RCC 7860 (cell line): ENCODE measurements at places on chromosomes 4 and X.
A peak's percentile ranks its signal among the peaks of the same experiment; 100 is the strongest.

GRCh38 chrX:116872931-116873330 is 410.2 kb upstream of the CT83 start:
- DNase-seq: no peak

GRCh38 chr4:126755506-126755905 is 877.3 kb upstream of the INTU start:
- DNase-seq: no peak

DNA sequence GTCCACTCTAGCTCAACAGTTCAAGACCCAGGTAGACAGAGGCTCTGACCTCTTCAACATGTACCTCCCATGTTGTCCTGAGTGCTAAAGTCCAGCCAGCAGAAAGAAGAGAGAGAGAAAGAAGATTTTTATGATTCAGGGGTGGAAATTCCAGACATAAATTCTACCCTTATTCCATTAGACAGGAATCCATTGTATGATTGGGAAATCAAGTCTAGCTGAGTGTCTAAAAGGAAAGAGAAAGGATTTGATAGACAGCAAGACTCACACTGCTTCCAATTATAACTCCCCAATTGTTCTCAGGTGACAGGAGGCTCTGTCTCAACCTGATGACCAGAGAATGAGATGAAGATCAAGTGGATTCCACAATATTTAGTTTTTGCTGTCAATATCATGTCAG is 27.9 kb upstream of the PGM2 start:
- no peak for DNase-seq

DNA sequence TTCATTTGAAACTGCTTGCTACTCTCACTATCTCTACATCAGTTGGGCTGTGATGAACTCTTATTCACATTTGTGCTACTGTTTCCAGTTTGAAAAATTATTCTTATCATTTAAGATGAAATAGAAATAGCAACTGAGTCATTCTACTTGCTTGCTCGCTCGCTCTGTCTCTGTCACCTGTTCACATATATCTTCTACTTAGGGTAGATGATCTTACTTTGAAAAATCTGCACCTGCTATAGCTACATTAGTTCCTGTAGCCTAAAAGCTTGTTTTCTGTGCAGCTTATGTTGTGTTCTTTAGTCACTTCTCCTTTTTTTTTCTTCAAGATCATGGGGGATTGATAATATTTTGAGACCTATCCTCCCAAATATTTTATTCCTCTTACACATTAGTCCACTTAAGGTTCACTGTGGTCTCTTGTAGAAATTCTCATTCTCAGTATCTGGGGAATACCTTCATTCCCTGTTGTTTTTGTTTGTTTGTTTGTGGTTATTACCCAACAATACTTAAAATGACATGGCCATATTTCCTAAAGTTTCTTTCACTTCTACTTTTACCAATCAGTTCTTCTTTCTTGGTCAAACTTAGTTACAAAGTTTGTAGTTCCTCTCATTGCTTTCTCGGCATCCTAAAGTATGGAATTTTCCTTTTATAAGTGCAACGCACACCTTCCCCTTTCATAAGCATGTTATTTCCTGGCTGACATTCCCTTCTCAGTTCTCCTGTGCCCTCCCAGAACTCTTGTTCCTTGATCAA is 36.5 kb downstream of the CLCN5 start:
- no peak for DNase-seq

- no peak for DNase-seq
These were observed 91.0 kb downstream of the ARHGAP24 start for GRCh38 chr4:85565761-85566480.

DNA sequence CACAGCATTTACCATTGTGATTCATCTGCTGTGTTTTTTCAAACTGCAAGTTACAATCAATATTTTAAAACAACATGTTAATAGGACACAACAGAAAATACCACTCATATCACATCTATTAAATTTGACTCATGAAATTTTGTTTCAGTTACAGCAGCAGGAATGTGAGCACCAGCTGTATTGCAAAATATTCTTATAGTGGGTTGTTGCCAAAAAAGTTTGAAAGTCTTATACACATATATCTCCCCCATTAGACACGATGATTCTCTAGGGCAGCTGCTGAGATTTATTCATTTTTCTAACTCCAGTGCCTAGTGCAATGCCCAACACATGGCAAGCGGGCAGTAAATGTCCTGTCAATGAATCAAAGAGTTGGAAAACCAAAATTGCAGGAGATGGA is 26.6 kb upstream of the NKX3-2 start:
- DNase-seq: no peak

DNA sequence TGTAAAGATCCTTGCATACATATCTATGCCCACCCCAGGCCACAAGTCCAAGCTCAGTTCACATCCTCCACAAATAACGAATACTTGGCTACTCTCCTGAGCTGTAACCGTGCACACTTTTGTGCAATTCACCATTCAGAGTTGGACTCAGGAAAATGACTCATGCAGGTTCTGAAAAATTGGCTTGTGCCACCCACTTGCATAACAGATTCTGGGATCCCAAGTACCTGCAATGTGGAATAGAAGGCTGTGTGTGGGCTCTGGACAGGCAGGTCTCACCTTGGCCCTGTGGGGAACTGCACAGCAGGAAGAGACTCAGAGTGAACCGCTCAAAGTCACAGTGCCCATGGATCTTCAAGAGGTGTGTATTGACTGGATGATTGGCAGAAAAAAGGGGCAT is 502.7 kb downstream of the PACRGL start:
- DNase-seq: no peak

GRCh38 chrX:140064993-140065392 is 99.7 kb upstream of the CXorf66 start:
- DNase-seq: no peak

- DNase-seq: no peak
These were observed 187.5 kb downstream of the QDPR start for GRCh38 chr4:17324386-17324830.

GRCh38 chrX:6386837-6387236 is 148.1 kb downstream of the VCX3A start:
- DNase-seq: no peak

- DNase-seq: no peak
These were observed 8.5 kb downstream of the PITX2 start for GRCh38 chr4:110614173-110614963.

DNA sequence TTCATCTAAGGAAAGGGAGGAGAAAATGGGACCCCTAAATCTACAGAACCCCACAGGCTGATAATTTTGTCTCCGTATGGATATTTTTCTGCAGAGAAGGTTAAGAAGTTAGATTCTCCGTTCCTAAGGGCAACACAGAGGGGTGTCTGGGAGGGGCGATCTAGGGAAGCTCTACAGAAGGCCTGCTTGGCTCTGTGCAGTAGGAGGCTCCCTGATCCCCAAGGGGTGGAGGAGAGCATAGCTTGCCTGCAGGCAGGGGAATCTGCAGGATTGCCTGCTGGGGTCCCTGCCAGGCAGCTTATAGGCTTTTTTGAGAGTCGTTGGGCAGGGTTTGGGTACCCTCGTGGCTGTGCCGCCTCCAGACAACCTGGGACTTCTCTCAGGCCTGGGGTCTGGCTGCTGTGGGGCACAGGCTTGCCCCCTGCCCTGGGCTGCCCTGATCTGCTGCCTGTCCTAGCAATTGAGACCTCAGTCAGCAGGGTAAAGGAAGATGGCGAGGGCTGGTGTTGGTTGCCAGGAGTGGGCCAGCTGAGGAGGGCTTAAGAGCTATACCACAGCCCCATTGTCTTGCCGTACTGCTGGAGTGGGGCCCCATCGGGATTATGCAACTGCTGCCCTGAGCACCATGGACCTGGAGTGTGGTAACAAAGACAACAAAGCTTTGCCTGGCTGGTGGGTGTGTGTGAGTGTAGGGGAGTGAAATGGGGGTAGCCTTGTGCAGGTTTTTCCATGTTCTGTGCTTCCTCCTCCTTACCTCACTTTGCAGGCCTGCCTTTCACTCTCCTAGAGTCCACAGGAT is 74.1 kb downstream of the EFNB1 start:
- DNase-seq: no peak

DNA sequence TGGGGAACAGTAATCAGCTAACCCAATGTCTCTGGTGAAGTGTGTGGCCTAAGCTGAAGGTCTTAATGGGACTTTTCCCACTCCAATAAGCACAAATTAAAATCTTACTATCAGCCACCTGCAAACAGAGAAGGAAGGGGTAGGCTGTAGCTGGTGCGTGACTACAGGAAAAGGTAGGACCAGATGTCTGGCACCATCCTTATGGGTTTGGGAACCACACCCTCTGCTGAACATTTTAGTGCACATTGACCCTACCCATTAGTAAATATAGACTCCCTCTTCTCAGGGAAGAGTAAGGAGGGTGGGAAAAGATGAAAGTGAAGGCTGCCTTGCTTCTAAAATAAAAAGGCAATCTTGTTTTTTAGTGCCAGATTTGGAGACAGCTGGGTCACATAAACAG is 602.8 kb downstream of the FAT4 start:
- DNase-seq: no peak

- no peak for DNase-seq
These were observed 14.6 kb upstream of the NKX3-2 start for GRCh38 chr4:13558881-13559280.

DNA sequence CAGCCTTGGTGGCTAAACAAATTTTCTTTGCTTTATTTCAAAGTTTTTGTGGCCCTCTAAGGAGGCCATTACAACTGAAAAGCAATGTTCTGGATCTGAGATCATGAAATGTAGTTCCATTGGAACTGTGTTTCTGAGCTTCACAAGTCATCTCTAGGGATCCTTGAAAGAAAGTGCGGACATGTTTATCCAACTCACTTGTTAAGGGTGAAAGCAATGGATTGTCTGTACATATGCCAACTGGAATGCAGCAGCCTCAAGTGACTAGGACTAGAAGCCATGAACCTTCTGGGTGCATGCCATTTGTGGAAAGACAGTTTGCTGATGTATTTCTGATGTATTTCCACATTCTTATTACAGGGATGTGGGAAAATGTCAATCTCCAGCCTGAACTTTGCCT is 36.7 kb upstream of the KLHL13 start:
- no peak for DNase-seq

DNA sequence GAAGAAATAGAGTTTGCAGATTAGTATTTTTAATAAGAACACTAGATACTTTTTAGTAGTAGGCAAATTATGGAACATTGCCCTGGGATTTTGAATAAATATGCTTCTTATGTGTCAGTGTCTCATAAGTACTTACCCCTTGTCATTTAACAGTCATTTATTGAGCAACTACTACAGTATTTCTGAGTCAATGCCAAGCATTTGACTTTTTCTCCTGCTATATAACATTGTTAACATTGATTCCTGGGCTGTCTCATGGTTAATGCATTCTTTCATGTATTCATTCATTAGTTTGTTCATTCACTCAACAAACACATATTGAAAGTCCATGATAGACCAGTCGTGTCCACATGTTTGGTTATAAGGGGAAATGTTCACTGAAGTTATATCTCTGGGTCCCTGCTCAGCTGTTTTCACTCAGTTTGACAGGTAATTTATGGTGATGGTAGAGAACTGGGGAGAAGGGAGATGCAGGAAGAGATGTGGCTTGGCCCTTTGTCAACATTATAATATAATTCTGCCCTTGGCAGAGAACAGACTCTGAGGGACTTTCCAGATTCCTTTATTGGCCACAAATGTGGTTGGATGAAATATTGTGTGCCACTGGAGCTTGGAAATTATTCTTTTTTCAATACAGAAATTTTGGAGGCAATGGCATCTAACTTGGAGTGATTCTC is 49.8 kb downstream of the OSTC start:
- DNase-seq: no peak

GRCh38 chr4:185265942-185266341 is 56.5 kb downstream of the SNX25 start:
- no peak for DNase-seq

DNA sequence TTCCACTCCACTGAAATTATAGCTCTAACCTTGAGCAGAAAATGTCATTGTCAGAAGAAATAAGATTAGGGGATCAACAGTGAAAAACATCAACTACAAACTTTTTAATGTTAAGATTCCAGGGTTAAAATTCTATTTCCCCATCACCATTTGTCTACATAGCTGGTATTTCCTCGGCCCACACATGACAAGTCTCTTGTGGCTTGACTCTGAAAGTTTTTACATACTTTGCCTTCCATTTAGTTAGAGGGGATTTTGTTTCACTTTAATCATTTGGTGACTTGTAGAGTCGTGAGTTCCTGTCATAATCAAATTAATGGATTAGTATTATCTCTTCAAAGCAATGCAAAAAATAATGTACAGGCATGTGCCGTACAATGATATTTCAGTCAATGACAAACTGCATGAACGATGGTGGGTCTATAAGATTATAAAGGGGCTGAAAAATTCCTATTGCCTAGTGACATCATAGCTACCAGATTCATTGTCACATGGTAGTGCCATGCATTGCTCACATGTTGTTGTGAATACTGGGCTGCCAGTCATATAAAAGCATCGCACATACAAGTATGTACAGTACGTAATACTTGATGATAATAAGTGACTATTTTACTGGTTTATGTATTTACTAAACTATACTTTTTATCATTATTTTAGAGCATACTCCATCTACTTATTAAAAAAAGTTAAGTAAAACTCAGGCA is 72.0 kb downstream of the ING2 start:
- no peak for DNase-seq

GRCh38 chr4:40525752-40526598 is 103.7 kb downstream of the RBM47 start:
- DNase-seq: peak; percentile 76

- no peak for DNase-seq
These were observed 200.8 kb downstream of the MGST2 start for GRCh38 chr4:139866276-139866962.

DNA sequence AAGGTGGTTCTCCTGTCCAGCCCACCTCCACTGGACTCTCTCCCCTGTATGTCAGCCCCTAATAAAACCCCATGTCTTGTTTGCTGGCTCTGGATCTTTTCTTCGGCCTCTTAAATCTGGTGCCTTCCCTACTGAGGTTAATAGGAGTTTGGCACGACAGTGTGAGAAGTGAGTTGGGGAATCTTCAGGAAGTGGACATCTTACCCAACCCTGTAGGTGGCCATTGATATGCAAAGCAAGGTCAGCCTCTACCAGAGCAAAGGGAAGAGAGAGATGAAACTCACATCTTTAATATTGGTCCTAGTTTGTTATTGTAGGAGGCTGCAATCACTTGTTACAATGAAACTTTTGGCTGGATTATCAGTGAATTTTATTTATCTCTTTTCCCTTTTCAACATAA is 111.7 kb downstream of the CHRDL1 start:
- no peak for DNase-seq

- no peak for DNase-seq
These were observed 23.2 kb upstream of the PTTG2 start for GRCh38 chr4:37936889-37937498.

- DNase-seq: no peak
These were observed 2.7 kb downstream of the SPON2 start for GRCh38 chr4:1169691-1170096.

DNA sequence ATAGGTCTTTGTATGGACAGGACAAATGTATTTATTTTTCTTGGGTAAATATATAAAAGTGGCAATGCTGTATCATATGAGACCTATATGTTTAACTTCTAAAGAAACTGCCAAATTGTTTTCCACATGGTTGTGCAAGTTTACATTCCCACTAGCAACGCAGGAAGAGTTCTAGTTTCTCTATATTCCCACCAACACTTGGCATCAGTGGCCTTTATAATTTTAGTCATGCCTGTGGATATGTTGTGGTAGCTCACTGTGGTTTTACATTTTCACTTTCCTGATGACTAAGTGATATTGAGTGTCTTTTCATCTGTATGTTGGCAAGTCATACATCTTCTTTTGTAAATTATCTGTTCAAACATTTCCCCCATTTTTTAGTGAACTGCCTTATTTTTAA is 126.0 kb downstream of the EMCN start:
- peak; percentile 67 for DNase-seq

GRCh38 chr4:125316791-125317524 is 2.2 kb downstream of the FAT4 start:
- no peak for DNase-seq

- DNase-seq: no peak
These were observed 128.9 kb downstream of the UGT8 start for GRCh38 chr4:114727461-114727860.
